Stimulated activated CD4-positive, alpha-beta T cell treated with anti-CD3 and anti-CD28 coated beads, Interleukin-12 subunit alpha, Interleukin-12 subunit beta, amount 100 ng/mL, for 24 hours (primary cell): ENCODE measurements at places on chromosomes 1 and 21.

DNA sequence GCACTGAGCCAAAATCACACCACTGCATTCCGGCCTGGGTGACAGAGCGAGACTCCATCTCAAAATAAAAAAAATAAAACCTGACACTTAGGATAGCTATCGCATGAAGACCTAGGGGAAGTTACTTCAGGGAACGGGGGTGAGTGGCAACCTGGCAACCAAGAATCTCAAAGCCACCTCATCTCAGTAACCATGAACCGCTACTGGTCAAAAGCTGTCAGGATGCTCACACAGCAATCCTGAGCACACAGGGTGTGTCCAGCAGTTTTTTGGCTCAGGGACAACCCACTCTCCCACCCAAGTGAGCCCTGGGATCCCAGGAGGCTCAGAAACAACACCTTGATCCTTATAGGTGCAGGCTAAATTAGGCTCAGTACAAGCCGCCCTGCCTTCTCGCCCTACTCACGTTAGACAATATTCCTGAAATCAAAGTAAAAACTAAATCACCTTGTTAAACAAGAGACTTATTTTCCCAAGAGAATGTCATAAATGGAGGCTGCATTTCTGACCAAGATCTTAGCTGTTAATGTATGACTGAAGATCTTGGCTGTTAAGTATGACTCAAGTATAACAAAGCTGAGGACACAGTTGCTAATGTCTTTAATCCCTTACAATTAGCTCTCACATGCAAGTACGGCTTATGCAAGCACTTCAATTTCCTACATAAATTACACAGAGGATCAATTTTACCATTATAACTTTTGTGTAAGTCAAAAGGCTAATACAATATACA lies 48.3 kb upstream of the NADK start:
- no peak for DNase-seq

DNA sequence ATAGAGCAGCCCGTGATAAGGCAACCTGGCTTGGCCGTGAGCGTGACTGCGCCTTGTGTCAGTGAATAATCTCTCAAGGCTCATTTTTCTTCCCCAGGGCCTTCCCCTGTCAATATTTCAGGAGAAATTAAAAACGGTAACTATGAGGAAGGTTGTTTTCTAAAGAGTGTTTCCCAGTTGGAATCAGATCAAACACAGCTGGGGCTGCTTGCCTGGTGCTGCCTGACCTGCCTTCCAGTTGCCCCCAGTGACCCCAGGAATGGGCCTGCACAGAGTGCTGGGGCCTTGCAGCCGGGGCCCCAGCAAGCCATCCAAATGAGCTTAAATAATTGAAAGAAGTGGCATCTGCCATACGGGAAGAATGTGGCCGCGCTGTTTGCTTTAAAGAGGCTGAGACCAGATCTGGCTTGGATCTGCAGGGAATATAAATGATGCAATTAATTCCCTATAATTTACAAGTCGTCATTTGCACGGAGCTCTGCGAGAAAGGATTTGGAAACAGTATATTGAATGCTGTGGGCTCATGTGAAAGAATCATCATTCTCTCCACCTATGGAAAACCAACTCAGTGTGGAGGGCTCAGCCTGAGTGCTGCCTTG lies 203.9 kb downstream of the C1orf94 start:
- no peak for DNase-seq

DNA sequence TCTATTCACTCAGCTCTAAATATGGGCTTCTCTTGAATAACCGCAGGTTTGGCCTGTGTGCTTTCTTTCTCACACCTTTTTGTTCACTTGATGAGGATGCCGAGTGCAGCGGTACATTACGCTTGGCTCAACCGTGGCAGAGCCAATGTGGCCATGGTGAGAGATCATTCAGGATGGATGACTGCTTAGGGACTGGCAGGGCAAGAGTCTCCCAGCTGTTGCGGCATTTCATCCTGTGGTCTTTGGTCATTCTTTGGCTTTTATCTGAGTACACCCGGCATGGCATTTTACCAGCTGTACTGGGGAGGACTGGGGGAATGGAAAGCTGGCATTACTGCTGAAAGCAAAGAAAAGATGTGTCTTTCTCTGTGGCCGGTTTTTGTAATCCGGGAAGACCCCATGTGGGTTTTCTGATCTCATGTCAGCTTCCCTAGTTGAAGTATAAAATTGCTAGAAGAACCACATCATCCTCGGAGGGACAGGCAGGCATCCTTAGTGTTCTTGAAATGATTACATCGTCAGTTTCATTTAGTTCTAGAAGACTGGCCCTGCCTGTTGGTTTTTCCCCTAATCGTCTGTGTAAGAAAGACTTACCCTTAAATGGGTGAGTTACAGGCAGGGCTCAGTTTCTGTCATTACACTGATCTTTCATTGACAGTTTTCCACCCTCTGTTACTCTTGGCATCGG lies 15.1 kb downstream of the PCP4 start:
- DNase-seq, result no peak

GRCh38 chr1:150615346-150616201 lies 13.8 kb downstream of the ENSA start:
- DNase-seq, result no peak

GRCh38 chr1:232213928-232214327 lies 416.0 kb downstream of the SIPA1L2 start:
- no peak for DNase-seq

DNA sequence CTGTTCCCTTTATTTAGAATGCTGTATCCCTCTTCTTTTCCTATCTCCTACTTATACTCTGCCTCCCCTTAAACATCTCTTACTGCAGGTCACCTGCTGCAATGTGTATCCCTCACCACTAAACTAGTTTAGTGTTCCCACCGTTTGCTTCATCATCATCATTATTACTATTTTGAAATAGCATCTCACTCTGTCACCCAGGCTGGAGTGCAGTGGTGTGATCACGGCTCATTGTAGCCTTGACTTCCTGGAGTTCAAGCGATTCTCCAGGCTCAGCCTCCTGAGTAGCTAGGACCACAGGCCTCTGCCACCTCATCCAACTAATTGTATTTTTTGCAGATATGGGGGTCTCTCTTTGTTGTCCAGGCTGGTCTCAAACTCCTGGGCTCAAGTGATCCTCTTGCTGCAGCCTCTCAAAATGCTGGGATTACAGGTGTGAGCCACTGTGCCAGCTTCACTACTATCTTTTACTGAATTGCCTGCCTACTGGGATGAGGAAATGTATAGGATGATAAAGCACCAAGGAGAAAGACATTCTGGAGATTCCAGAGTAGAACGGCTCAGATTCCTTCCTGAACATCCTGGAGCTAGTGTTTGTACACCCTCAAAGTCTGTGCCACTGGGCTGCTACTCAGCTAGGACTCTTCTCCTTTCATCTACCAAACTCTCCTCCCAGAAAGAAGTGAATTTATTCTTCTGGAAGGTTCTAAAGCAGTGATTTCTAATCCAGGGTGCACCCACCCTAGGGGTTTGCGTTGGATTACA lies 8.6 kb upstream of the IFNAR1 start:
- DNase-seq, result no peak

- DNase-seq, result no peak
Measured at GRCh38 chr1:205076245-205076761, 8.0 kb downstream of the TMEM81 start.

- DNase-seq, result no peak
Measured at GRCh38 chr1:42739753-42740700, at the start of gene CLDN19. TSS of gene CLDN19 (minus strand) at chr1:42740236. CDS start at chr1:42740063, 173 bp downstream.

GRCh38 chr1:235052067-235053008 lies 76.3 kb downstream of the TOMM20 start:
- DNase-seq, result no peak

DNA sequence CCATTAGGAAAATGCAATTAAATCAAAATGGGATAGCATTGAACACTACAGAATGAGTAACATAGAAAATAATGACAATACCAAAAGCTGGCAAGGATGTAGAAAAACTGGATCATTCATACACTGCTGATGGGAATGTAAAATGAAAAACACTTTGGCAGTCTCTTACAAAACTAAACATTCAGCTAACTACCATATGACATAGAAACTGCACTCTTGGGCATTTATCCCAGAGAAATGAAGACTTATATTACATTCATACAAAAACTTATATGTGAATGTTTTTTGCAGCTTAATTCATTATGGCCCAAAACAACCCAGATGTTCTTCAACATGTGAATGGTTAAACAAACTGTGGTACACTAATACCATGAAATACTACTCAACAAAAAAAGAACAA lies 66.4 kb downstream of the ANKRD13C start:
- DNase-seq, result no peak

GRCh38 chr1:212487774-212488435 lies 55.2 kb downstream of the NENF start:
- DNase-seq, result no peak

DNA sequence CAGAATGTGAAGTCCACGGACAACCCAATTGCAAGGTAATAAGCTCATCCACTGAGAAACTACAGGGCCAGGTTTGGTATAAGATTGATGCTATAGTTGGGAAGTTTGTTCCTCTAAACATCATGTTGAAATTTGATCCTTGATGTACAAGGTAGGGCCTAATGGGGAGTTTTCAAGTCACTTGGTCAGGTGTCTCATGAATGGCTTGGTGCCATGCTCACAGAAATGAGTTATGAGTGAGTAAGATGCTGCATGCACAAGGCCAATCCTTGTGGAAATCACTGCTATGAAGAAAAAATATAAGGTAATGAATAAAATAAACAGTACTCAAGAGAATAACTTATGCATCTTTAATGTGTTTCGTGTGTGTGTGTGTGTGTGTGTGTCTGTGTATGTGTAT lies 1891.2 kb downstream of the NCAM2 start:
- no peak for DNase-seq

GRCh38 chr1:184755226-184756065 lies 788 bp upstream of the EDEM3 start:
- DNase-seq, result no peak

- no peak for DNase-seq
Measured at GRCh38 chr1:53121319-53122172, 20.9 kb downstream of the SLC1A7 start.

GRCh38 chr1:116095027-116095426 lies 16.2 kb upstream of the MAB21L3 start:
- no peak for DNase-seq

- DNase-seq, result no peak
Measured at GRCh38 chr21:42144679-42145568, 73.8 kb downstream of the UMODL1 start.

- no peak for DNase-seq
Measured at GRCh38 chr1:235887676-235888075, 21.0 kb upstream of the LYST start.

DNA sequence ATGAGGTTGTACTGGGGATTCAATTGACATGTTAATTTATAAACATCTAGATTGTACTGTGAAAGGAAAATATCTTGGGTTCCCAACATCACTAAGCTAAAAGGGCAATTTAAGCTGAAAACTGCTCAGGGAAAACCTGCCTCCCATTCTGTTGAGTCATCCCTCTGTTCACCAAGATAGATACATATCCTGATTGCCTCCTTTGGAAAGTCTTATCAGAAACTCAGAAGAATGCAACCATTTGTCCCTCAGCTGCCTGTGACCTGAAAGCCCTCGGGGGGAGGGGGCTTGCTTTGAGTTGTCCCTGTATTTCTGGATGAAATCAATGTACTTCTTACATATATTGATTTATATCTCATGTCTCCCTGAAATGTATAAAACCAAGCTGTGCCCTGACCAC lies 187.0 kb upstream of the ETV3 start:
- DNase-seq, result no peak

DNA sequence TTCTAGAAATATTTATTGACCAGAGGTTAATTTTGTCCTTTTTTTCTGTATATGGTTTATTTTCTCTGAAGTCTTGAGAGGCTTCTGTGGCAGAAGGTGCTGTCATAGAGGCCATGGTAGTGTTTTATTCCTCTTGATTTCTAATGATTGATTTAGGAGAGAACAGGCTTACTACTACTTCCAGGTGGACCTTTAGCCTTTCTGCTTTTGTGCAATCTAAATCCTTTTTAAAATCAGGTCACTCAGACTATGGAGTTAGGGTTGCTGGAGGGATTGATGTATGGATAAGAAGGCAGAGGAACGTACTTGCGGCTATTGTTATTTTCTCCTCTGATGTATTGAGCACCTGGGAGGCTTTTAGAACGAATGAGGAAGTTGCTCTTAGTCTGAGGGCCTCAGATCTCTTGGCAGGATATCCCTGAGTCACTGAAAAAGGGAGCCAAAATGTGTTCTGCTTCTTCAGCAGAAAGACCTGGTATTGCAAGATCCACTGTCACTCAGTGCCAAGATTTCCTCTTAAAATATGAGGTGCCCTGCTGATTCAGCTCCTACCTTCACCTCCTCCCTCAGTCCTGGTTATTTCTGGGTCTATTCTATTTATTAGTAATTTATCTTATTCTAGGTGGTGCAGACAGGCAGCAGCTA lies 277.4 kb downstream of the ZNF648 start:
- DNase-seq, result no peak

- DNase-seq, result no peak
Measured at GRCh38 chr1:51973587-51974474, 16.7 kb downstream of the RAB3B start.

GRCh38 chr1:207393610-207394009 lies 60.5 kb upstream of the CR2 start:
- no peak for DNase-seq
